ENCODE measurements at places on chromosomes 5 and 9.

DNA sequence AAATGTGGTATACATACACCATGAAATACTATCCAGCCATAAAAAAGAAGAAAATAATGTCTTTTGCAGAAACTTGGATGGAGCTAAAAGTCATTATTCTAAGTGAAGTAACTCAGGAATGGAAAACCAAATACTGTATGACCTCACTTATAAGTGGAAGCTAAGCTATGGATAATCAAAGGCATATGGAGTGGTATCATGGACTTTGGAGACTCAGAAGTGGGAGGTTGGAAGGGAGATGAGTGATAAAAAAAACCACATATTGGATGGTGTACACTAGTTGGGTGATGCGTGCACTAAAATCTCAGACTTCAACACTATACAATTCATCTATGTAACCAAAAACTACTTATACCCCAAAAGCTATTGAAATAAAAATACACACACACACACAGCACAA, 24.5 kb downstream of the ADAMTS12 start:
- no peak for DNase-seq

- DNase-seq, result no peak
These were observed 94.5 kb downstream of the PDE4D start for GRCh38 chr5:59798862-59799667.

- DNase-seq, result no peak
These were observed 174.0 kb downstream of the MAN2A1 start for GRCh38 chr5:109863752-109864151.

DNA sequence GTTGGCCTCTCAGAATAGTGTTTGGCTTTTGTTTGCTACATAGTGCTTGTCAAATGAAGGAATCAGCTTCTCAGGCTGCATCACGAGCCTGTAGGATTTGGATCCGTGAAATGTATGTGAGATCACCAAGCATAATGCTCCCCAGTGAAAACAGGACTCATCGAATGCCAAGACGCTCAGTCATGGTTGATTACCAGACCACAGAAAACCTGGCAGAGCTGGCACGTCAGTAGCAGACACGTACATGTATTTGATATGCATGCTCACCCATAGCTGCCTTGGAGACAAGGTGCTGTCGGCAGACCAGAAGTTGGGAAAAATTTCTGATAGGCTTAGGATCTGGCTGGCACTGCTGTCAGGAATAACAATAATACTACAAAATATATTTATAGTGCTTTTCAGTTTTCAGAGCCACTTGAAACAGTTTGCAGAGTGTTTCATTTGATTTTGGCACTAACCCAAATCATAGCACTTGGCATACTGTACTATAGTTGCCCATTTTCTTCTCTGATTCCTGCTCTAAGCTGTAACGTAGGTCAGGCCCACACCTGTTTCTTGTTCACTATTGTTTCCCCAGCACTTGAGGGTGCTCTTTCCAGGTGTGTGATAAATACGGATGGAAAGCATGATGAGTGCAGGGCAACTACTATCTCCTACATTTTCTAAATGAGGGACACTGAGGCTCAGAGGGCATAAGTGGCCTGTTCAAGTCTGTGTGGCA, 226.1 kb downstream of the NR3C1 start:
- DNase-seq, result no peak

DNA sequence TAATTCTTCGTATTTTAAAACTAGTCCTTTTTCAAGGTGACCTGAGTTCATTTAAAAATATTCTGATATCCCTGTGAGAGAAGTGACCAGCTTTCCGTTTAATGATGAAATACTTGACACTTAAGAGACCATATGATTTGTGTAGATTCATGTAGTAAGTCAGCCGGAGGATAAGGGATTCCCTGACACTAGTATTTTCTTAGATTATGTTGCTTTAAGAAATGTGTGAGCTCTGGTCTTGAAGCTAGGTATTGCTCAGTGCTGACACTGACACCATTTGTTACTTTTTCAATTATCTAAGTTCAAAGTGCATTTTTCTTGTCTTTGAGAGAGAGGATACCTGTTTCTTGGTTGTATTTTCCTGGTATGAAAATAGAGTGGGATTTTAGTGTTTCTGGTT, 4.2 kb downstream of the NIPBL start:
- DNase-seq, result no peak

- peak; percentile 79 for DNase-seq
These were observed 92.1 kb upstream of the MAP1B start for GRCh38 chr5:72015103-72015548.

- no peak for DNase-seq
These were observed 114.1 kb downstream of the SYK start for GRCh38 chr9:90915693-90916092.

DNA sequence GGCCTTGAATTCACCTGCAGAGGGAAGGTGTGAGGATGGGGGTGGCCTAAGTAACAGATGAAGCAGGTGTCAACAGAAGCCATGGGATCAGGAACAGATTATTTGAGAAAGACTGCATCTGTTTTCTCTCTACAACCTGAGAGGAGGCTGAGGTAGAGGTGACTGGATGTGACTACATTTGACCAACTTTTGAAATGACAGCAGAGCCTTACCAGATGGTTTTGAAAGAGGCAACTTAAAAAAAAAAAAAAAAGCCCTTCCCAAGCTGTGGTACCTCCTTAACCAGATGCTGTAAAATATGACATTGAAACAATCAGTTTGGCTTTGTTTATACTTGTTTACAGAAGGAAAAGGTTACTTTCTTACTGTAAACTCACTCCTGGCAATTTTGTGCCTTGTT, 108.6 kb downstream of the TRIO start:
- DNase-seq, result no peak

DNA sequence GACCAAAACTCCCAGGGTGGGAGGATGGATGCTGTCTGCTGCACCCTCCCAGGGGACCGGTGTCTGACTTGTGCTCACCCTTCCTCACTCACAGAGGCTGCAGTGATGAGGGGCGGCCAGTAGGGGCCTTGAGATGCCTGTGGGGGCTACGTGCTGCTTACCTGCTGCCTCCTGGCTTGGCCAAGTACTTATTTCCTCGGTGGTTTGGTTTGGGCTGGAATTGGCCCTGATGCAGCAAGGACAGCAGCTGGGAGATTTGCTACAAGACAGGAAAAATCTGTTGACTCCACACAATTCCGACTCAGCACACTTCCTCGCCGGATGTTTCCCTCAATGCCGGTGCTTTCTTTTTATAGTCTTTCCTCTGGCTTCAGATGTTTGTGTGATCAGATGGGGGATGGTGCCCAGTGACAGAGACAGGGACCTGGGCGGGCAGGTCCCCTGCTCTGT, 6.6 kb downstream of the PCDH12 start:
- peak; percentile 46 for DNase-seq

- no peak for DNase-seq
These were observed 26.0 kb upstream of the PITX1 start for GRCh38 chr5:135060021-135060420.

- no peak for DNase-seq
These were observed 6.8 kb downstream of the ENC1 start for GRCh38 chr5:74633695-74634094.

DNA sequence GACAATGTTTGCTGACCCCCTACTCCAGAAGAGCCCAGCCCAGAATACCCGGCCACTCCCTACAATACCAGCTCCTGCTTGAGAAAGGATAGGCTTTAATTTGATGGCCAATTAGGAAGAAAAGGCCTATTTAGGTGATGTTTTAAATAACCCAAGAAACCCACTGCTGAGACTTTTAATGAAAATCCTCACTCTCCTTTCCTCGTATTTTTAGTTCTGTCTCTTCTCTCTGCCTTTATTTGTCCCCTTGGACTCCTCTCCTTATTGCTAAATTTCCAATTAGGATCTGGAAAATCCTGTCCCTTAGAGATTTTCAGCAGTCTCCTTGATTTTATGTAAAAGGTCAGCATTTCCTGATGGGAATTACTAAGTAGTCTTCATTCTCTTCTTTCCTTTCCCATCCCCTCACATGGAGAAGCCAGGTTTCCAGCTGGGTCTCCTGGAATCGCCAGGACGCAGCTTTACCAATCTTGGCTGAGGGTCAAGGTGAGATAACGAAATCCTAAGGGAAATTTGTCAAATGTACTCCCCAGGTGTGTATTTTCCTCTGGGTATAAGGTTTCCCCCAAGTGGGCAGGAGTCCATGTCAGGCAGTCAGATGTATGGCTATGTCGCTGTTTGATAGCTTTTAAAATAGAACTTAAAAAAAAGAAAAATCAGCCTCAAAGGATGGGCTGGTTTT, 11.7 kb downstream of the STC2 start:
- DNase-seq, result no peak

- no peak for DNase-seq
These were observed 35.9 kb upstream of the GAS1 start for GRCh38 chr9:86983249-86983619.

GRCh38 chr9:17795744-17796143, 216.9 kb downstream of the SH3GL2 start:
- DNase-seq, result no peak

DNA sequence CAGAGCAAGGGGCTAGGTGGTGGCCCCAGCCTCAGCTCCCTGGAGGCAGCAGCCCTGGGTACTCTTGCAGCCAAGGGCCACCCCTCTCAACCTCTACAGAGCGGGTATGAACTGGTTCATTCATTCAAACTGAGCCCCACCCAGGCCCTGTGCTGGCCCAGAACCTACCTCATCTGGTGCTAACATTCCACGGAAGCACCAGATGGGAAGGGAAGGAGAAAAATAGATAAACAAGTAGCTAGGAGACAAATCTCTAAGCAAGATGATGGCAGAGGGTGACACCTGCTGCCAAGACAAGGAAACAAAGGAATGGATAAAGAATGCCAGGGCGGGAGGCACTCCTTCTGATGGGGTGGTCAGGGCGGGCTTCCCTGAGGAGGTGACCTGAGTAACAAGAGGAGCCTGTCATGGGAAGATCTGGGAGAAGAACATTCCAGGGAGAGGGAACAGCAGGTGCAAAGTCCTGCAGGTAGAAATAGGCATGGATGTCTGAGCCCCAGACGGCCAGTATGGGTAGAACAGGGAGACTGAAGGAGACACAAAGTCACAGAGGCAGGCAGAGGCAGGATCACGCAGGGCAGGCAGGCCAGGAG, 6.1 kb downstream of the ST6GALNAC4 start:
- DNase-seq, result no peak

DNA sequence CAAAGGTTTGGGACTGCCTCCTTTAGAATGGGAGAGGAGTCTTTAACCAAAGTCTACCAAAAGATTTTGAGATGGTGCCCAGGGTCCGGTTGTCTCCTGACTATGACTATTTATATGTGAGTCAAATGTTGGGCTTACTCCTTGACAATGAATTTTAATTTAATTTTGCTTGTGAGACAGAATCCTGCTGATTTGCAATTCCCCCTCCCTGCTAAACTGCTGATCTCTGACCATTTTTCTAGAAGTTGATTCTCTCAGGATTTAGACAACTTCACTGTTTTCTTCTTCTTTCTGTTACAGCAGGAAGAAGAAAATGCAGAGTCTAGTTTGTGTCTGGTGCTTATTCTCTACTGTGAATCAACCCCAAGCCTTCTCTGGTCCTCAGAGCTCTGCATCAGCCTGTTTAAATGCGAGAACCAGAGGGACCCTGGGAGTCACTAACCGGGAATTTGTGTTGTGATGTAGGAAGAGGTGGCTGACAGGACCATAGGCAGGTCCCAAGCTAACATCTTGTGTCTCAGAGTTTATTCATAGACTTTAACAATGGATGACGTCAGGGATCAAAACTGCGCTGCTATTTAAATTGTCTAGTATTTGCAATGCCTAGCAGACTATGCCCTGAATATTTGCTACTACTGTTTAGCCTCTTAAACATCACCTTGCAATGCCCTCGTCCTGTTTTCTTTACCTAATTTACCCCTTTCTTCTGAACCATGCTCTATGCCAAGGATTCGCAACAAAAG, 124.0 kb upstream of the TAF11L2 start:
- no peak for DNase-seq

- peak; percentile 93 for DNase-seq
These were observed 32.1 kb downstream of the PTPA start for GRCh38 chr9:129143031-129143927.

DNA sequence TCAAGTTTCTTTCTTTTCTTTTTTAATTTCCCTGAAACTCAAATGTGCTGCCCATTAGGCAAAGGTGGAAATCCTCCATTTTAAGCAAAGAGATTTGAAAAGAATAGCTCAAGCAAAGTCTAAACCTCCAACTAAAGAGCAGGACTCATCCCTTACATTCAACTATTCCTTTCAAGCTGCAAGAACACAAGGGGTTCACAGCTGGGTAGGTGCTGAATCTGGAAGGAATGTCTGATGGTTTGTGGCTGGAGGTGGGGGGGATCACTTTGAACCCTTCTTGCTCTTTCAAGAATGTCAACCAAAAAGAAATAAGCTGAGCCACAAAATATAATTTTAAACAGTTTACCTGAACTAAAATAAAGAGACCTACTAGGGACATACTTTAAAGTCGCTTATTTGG, 375.7 kb upstream of the CDH10 start:
- DNase-seq, result no peak

DNA sequence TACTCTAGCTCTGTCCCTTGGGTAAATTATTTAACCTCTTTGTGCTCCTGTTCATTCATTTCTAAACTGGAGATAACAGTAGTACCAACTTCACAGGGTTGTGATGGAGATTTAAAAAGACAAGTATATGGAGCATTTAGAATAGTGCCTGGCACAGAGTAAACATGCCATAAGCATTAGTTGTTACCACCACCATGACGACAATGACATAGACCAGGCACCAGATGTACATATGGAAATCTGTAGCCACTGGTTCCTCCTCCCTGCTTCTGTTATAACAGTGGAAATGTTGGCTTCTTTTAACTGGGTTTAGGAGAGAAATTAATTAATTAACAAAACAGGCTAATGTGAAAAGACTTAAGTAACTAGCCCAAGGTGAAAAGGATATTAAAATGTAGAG, 217.5 kb downstream of the DENND1A start:
- no peak for DNase-seq
